ENCODE measurements at places on chromosomes 7 and 10.

- DNase-seq: no peak
These were observed 139.6 kb upstream of the NEBL start for GRCh38 chr10:21036757-21037156.

- no peak for DNase-seq
These were observed 7.8 kb upstream of the UBE2D1 start for GRCh38 chr10:58326967-58327381.

DNA sequence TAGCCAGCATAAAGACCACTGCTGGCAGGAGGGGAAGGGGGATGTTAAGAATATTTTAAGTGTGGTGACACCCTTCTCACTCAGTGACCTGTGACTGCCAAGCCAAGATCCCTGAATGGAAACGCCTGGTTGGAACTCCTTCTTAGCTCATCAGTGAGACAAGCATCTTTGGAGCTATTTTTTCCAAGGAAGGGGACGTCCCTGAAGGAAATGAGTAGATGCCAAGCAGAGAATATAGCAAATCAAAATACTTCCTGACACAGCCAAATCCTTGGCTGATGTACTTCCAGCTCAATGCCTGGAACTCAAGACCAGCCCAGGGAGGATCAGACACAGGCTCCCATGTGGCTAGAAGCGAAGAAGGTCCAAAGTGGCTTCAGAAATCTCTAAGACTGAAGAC, 82.2 kb downstream of the SORBS1 start:
- DNase-seq: no peak

DNA sequence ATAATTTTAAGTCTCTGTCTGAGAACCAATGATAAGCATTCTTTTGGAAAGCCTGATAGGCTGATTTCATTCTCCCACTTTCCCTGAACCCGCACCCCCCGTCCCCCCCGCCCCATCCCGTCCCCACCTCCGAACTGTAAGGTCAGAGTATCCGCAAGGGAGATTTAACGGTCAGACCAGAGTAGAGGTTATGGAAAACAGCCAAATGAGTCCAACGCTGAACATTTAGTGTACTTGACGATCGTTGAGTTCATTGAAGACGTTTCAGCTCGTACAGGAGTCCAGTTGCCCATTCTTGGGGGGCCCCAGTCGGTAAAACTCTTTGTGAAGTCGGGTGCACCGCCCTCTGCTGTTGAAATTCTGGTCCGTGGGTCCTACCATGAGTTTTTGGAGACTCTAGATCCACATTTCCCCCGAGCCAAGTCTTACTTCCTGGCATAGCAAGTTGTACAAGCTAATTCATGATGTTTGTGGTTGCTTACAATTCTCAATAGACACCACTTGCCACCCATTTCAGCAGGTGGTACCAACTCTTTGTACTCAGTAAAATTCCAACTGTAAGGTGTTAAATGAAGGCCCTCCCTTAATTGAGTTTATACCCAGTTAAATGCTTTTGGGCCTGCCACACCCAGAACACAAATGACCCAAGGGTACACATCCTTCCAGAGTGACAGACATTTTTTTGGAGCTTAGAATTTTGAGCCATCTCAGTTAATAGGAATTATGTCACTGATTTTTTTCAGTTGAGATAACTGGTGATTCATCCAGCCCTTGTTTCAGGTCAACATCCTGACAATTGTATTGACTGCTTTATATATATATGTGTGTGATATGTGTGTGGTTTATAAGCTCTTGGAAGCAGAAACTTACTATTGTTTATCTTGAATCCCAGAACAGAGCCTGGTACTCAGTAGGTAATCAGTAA, 1.2 kb downstream of the MARCHF5 start:
- peak; percentile 6 for DNase-seq

DNA sequence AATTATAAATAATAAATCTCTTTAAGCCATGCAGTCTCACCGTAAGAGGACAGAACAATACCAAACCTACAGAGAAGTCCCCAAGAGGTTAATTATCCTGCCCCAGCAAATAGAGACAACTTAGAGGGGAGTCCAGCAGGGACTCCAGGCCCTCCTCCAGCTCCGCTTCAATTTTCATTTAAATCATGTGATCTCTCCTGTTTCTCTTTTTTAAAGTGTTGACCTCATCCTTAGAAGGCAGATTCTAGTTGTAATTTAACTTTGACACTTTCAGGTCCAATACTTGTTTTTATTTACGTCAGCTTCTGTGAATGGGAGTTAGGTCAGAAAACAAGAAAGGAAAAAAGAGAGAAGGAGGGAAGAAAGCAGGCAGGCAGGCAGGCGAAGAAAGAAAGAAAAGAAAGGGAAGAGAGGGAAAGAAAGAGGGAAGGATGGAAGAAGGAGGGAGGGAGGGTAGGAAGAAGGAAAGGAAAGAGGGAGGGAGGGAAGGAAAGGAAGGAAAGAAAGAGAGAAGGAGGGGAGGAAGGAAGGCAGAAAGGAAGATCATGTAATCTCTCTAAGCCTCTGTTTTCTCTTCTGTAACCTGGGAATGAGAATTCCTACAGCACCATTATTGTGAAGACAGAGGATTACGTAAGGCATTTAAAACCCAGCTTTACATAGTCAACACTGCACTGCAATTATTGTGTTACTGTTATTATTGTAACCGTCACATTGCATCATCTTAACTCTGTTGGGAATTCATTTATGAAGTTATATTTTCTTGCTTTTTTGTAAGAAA, 227.7 kb downstream of the SKIDA1 start:
- DNase-seq: no peak

GRCh38 chr7:115682507-115682906, 348.1 kb downstream of the TFEC start:
- no peak for DNase-seq

DNA sequence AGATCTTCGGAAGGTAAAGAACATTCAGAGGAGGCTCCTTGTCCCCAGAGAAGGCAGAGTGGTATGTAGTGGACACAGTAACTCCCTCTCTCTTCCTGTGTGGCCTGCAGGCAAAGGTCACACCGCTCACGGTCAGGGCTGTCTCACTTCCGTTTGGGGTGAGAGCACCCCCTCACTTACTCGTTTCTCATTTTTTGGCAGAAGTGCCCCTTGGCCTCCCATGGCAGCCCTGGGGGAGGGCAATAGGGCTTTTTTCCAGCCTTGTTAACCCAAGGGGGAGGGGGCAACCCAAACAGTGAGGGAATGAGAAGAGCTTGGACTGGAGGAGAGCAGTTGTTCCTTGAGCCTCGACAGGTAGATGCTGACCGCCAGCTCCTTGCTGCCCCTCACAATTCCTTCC, 31.8 kb upstream of the SRGN start:
- DNase-seq: no peak

- no peak for DNase-seq
These were observed 60.6 kb upstream of the VKORC1L1 start for GRCh38 chr7:65812281-65812680.
